CD4-positive, CD25-positive, alpha-beta regulatory T cell (primary cell): ENCODE measurements at places on chromosomes 1 and 21. TPM values are rescaled to one million over a fixed set of nuclear protein-coding genes. Genes with fewer than 3 reads are reported as not detected.

GRCh38 chr1:237959838-237960237, 69.1 kb upstream of the ZP4 start:
- no peak for DNase-seq

- DNase-seq: no peak
These were observed 232.1 kb upstream of the KAZN start for GRCh38 chr1:14366091-14367018.

DNA sequence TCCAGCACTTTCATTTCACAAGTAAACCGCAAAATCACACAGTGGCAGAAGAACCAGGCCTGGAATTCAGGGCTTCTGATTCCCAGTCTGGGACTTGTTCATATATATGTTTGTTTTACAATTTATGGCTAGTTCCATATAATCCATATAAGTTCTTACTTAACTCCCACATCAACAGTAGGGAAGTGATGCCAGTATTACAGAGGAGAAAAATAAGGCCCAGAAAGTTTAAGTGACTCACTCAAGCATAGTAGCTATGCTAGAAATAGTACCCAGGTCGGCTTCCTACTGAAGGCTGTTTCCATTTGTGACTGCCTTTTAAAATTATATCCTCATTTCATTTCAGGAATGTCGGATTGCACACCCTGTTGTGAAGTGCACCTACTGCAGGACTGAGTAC, 1.4 kb downstream of the FAM76A start:
- no peak for DNase-seq

- no peak for DNase-seq
These were observed 45.1 kb upstream of the RPL11 start for GRCh38 chr1:23646541-23646940.

DNA sequence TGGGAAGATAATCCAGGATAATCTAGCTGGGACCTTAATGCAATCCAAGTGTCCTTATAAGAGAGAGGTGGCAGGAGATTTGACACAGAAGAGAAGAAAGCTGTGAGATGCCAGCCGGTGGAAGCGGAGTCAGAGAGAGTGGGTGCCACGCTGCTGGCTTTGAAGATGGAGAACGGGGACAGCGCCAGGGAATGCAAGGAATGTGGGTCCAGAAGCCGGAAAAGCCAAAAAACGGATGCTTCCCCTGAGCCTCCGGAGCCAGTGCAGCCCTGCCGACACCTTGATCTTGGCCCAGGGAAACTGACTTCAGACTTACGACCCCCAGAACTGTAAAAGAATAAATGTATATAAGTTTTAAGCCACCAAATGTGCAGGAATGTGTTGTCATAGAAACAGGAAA, 152.6 kb downstream of the ZNF281 start:
- DNase-seq: no peak

- DNase-seq: no peak
These were observed 220.3 kb upstream of the NFIA start for GRCh38 chr1:60861961-60862567.

GRCh38 chr1:43868741-43869067, 64.9 kb upstream of the ARTN start:
- no peak for DNase-seq

DNA sequence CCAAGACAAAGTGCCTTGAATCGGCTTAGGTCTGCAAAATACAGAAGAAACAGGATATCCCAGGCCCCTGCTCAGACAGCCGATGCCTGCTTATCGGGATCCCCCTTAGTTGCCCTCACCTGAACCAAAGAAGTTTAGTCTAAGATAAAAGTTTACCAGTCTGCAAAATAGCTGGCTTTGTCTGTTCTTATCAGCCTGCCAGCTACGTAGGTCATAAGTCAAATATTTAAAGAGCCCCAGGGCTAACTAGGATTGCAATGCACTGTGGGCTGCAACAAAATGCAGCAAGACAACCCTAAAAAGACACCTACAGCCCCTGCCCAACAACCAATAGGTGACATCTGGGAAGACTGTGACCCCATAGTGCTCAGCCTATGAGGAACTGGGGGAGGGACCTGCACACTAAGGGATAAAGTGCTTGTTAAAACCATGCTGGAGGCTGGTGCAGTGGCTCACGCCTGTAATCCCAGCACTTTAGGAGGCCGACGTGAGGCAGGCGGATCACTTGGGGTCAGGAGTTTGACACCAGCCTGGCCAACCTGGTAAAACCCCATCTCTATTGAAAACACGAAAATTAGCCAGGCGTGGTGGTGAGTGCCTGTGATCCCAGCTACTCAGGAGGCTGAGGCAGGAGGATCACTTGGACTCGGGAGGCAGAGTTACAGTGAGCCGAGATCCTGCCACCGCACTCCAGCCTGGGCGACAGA, 27.4 kb downstream of the LRRC3 start:
- DNase-seq: no peak

DNA sequence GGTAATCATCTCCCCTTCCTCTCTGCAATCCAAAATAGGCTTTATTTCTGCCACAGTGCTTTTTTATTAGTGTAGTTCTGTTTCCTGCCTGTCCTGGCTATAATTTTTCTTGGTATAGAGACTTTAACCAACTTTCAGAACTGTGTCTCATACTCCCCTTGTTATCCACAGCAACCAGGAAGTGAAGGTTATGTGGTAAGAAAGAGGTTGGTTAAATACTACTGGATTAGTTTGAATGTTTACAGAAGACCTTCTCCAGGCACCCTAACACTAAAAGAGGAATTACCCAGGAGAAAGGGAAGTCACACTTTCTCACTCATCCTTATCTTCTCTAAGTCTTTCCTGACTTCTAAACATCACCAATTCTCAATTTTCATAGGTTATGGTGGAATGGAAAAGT, 17.8 kb upstream of the TNFSF4 start:
- no peak for DNase-seq

- DNase-seq: no peak
These were observed 45.9 kb upstream of the COL6A2 start for GRCh38 chr21:46051821-46052675.

DNA sequence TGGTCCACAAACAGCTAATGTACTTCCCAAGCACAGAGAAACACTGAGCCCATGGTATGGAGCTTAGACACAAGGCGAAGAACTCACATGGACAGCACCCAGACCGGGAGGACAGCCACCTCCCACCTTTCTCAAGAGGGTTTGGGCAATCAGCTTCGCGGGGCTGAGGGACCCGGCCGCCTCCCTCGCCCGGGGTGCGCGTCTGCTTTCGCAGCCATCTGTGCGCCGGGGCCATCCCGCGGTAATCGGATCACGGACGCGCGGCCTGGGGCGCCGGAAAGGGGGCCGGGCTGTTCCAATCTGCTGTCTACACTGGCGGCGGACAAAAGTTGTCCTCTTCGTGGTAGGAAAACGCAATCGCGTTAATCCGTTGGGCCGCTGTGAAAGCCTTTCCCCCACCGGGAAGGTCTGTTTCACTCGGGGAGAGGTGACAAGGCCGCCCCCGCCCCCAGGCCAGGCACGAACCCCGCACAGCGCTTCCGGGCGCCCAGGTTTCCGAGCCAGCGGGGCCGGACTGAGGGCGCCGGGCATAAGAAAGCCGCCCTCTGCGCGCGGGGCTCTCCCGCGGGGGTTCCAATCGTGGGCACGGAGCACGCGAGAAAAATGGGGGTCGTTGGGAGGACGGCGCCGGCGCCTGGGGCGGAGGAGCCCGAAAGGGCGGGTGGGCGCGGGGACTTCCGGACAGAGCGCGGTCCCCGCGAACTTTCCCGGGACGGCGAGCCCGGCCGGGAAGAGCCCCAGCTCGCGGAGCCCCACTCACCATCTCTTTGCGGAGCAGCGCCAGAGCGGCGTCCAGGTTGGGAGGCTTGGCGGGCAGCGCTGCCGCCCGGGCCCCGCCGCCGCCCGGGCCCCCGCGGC, 664 bp downstream of the FAM89A start:
- peak; percentile 22 for DNase-seq

GRCh38 chr1:74689621-74690363, 16.2 kb upstream of the ERICH3 start:
- peak; percentile 46 for DNase-seq

- no peak for DNase-seq
These were observed 22.9 kb downstream of the UMODL1 start for GRCh38 chr21:42093991-42094421.

DNA sequence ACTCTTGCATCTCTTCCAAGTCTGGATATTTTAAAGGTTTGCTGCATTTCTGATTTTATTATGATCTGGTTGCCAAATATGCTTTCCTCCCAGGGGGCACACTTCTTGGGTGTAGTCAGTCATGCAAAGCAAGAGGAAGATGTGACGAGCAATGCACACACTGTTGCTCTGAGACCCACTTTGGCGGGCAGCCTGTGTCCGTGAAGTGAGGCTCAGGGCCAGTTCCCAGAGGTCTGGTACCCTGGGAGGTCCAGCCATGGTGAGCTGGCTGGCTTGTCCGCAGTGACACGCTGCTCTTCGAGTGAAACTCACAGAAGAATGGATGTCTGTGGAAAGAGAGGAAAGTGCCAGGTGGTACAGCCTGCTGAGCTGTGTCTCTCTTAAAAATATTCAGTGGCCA, 52.8 kb upstream of the EDN2 start:
- no peak for DNase-seq

GRCh38 chr1:84253891-84254290, 47.6 kb upstream of the SAMD13 start:
- DNase-seq: no peak

- peak; percentile 47 for DNase-seq
These were observed 15.6 kb upstream of the TTLL10 start for GRCh38 chr1:1157914-1158710.

DNA sequence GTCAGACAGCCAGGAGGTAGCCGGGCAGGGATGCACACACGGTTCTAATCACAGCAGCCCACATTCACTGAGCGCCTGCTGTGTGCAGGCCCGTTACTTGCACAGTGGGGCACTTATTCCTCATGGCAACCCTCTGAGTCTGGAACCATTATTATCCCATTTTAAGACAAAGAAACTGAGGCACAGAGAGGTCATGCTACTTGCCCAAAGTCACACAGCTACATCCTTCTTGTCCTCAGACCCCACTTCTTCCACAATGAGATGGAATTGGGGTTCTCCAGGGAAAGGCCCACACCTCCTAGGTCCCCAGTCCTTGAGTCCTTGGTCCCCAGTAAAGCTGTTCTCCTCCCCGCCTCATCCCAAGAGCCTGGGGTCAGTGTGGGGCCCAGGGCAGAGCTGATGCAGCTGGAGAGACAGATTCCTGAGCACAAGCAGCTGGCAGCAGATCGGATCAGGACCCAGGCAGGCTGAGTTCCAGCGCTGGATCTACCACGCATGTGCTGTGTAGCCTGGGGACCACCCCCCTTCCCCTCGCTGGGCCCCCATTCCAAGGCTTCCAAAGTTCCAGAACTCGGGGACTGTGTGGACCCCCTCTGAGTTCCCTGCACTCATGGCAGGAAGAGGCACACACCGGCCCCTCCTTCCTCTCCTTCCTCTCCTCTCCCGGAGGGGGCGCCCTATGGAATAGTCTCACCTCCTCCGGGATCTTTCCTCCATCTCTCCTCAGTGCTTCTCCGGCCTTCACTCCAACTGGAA, 393.4 kb downstream of the MATN1 start:
- DNase-seq: no peak

DNA sequence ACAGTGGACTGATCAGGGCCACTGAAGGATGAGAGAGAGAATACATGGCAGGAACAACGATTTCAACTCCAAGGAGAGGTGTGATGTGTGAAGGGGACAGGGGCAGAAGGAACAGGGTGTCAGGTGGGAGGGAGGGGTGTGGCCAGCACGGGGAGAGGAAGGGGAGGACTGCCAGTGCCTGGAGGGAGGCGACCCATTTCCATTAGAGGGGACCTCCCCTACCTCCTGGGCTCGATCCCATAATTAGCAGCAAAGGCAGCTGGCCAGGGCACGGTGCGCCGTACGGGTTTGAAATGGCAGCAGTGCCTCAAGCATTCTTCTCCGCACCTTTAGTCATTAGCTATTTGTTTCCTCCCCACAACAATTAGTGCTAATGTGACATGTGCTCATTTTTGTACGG, 22.7 kb downstream of the CRYAA start:
- DNase-seq: no peak

DNA sequence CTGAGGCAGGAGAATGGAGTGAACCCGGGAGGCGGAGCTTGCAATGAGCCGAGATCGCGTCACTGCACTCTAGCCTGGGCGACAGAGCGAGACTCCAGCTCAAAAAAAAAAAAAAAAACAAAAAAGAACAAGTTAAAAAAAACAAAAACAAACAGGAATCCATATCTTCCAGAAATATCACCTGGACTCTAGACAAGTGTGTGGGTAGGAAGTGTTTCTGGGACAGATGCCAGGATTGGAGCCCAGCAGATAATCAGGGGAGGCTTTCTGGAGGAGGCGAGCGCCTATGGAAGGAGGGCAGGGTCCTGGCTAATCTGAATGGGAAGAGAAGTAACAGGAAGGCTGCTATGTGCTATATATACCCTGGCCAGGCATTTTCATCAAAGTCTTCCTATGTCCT, 43.6 kb upstream of the SYNC start:
- DNase-seq: no peak

- no peak for DNase-seq
These were observed 2.4 kb downstream of the TMEM201 start for GRCh38 chr1:9590945-9591668.

GRCh38 chr1:234886081-234886984, 242.3 kb downstream of the TOMM20 start:
- no peak for DNase-seq

- DNase-seq: no peak
These were observed 366.7 kb downstream of the CAMTA1 start for GRCh38 chr1:7151978-7152377.

DNA sequence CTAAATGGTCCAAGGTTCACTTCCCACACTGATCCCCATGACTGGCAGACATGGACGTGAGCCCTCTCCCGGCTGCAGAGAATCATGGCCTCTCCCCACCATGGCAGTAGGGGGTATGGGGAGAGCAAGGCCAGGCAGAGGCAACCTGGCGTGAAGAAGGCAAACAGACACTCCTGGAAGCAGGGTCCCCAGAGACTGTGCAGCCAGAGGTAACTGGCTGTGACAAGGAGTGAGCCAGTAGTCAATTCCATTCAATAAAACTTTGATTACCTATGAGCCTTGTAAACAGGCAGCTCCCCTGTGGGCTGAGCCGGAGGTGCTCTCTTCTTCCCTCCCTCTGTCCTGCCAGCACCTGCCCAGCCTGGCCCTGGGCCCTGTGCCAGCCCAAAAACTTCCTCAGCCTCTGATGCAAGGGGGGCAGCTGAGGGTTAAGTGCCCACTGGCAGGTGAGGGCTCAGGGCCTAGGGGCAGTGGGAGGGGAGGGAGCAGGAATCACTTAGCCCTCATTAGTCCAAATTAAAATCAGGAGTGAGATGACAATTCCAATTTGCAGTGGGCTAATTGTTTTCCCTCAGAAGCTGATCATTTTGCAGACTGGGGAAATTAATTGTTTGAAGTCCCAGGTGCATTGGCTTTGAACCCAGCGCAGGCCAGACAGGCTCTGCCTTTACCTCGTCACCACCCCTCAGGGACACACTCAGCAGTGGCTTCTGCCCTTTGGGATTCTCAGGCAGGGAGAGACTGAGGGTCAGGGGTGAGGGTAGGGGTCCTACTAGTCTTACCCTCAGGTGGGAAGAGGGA, 35.6 kb downstream of the LRRN2 start:
- DNase-seq: no peak

GRCh38 chr1:11654137-11654938, at the start of the genes FBXO2 and FBXO44:
Gene FBXO2, minus strand, starts transcription at chr1:11654429. Its CDS starts 89 bp downstream, at chr1:11654340.
Gene FBXO44, plus strand, starts transcription at chr1:11654877. Its CDS starts 959 bp downstream, at chr1:11655836.
- peak; percentile 44 for DNase-seq

GRCh38 chr1:119767486-119767885, 1.2 kb downstream of the HMGCS2 start:
- DNase-seq: no peak

Gene DCAF8
- total RNA-seq: 182 TPM

Gene ANKRD35
- 0.17 TPM for total RNA-seq

Gene KCNC4
- 16.4 TPM for total RNA-seq

Gene CLCNKB
- not detected for total RNA-seq

Gene OR2T2
- not detected for total RNA-seq

Gene FAM78B
- total RNA-seq: 0.30 TPM

Gene OR6N1
- total RNA-seq: not detected

Gene LMO4
- total RNA-seq: 10.3 TPM

Gene LYSMD1
- total RNA-seq: 0.54 TPM

Gene HNRNPCL4
- total RNA-seq: not detected
